ENCODE measurements at places on chromosomes 1 and 21.

DNA sequence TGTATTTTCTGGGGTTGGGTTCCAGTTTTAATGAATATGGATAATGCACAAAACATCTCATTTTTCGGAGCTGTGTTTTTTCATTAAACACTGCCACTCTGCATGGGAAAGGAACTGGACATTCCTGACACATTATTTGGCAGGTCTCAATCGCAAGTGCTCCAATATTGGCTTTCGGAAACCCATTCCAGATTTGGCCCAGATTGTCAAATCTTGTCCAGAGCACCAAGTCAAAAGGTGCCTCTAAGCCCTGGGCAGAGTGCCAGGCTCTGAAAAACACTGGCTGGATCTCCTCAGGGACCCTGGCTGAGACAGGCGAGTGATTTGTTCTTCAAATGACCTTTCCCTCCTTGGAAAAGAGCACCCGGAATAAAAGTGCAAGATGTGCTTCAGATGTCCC, 68.4 kb upstream of the MRPS6 start:
- no peak for DNase-seq

GRCh38 chr1:5479876-5480646, 512.2 kb downstream of the NPHP4 start:
- DNase-seq = no peak

- no peak for DNase-seq
Observed at GRCh38 chr1:235127732-235128455, 743 bp downstream of the TOMM20 start.

- DNase-seq = no peak
Observed at GRCh38 chr1:54080598-54081049, 27.2 kb downstream of the TCEANC2 start.

DNA sequence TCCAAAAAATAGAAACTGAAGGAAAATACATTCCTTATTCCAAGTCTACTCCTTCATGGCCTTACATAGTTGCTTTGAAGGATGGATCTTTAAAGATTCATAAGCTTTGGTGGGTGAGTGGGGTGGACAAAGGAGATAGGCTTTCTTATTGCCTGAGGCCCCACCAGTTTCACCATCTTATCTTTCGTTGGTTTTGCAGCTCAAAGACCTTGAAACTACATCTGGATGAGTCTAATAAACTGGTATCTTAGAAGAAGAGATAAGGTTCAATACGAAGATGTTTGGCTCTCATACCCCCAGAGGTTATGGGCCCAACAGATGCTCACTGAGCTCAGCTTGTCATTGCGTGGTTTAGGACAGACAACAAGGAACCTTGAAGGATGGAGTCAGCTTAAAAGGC, 201.5 kb downstream of the HS2ST1 start:
- no peak for DNase-seq

DNA sequence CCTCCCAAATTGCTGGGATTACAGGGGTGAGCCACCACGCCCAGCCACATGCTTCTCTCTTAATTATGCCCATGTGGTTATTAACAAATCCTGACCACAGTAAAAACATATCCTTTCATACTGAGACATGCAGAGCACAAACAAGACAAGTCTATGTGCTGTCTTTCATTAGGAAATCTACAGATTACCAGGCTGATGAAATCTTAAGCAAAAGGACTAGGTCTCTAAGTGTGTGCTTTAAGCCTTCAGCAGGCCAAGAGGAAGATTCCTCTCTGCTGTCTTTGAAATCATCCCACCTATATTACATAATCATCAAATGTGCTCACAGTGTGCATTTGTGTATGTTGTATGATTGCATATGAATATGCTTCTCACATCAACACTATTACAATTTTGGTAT, 419.3 kb downstream of the KCTD3 start:
- no peak for DNase-seq

GRCh38 chr1:93810316-93810715, 68.7 kb downstream of the DNTTIP2 start:
- DNase-seq = no peak

- DNase-seq = no peak
Observed at GRCh38 chr1:235060607-235061470, 67.8 kb downstream of the TOMM20 start.

GRCh38 chr1:197152662-197153061, 6.2 kb upstream of the ASPM start:
- no peak for DNase-seq

DNA sequence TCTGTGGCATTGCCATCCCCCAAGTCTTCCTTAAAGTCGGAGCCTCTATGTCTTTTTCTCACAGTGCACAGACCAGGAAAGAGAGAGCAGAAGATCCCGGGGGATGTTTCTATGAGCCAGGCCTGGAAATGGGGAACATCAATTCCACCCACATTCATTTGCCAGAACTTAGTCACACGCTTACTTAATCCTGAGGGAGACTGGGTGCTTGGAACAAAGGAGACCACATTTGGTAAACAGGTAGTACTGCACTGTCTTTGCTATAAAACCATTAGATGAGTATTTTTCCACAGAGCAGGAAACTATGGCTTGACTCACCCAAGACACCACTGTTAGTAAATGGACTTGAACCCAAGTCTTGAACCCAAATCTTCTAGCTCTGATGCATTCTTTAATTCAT, 60.7 kb upstream of the CTTNBP2NL start:
- no peak for DNase-seq

DNA sequence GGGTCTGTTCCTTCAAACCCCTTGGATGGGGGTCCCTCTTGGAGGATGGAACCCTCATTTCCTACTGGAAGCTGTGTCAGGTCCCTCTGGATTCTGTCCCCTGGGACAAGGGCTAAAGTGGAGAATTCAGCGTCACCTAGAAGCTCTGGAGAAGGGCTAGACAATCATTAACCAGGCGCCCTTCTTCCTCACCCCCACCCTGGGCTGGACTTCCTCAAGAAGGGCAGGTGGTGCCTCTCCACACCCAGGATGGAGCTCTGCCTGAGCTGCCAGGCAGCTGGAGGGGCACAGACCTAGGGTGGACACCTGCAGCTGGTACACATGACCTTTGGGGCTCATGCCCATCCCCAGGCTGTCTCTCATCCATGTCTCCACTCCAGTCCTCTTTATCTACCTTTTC, 3.6 kb downstream of the CELF3 start:
- DNase-seq = no peak

DNA sequence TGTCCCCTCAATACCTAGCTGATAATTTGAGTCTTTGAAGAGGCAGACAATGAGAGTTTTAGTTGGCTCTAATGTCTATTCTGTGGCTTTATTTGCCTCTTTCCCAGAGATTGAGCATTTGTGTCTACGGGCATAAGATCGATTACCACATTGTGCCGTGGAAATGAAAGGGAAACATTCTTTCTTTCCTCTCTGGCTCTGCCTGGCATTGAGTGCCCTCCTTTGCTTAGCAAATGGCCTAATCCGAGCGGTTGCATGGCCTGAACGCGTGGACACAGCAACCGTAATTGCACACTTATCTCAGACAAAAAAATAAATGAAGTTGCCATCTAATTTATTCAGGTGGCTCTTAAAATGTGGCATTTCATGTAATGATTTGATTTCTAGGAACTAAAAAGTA, 247.9 kb downstream of the ADGRL2 start:
- DNase-seq = no peak

GRCh38 chr1:30877205-30877912, 31.2 kb downstream of the SDC3 start:
- DNase-seq = no peak

DNA sequence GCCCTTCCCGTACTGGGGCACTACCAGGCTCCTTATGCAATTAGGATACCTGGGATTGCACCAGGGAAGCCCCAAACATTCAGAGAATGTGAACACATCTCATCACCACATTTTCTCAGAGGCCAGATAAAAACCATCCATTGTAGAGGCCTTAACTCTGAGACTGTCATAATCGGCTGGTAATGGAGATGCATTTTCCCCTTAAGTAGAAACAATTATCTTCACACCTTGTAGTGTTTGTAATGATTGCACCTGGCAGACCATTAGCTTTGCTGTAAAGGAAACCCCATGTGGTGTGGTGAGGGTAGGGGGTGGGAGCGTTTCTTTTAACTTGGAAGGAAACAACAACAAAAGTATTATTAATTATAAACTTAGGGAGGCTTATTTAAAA, 90.0 kb upstream of the TLR5 start:
- DNase-seq = no peak

- no peak for DNase-seq
Observed at GRCh38 chr21:44706706-44707581, 4.4 kb downstream of the TSPEAR start.

GRCh38 chr1:178019622-178020021, 49.8 kb upstream of the SEC16B start:
- DNase-seq = no peak

DNA sequence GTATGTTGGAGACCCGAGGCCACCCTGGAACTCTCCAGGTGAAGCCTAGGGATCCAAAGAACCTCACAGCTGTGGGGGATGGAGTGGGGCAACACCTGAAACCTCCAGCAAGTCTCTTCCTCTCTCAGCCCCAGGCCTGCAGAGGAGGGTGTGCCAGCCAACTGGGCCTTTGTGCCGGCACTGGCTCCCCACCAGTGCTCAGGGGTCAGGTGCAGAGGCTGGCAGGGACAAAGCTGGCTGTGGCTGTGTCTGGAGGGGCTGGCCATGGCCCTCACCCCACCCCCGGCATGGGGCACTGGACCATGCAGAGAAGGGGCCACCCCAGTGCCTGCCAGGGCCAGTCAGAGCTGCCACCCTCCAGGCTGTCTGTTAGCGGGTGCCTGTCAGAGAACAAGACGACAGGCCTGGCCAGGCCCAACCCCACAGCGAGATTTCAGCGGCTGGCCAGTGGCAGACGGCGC, 3.9 kb downstream of the COL18A1 start:
- DNase-seq = no peak

DNA sequence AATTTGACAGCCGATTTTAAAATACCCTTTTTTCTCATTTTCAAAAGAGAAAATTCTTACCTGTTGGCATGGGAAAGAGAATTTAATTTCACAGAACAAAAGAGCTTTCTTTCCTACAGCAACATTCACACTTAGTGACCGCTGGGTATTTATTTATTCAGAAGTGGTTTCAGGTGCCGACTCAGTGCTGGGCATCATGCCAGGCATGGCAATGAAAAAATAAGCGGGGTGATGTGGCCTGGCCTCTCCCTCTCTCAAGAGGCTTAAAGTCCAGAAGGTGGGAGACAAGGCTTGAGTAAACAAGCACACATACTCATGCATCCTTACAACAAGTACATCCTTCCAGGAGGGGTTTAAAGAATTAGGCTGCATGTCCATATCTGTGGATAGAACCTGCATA, 4.1 kb upstream of the PCP4 start:
- no peak for DNase-seq

DNA sequence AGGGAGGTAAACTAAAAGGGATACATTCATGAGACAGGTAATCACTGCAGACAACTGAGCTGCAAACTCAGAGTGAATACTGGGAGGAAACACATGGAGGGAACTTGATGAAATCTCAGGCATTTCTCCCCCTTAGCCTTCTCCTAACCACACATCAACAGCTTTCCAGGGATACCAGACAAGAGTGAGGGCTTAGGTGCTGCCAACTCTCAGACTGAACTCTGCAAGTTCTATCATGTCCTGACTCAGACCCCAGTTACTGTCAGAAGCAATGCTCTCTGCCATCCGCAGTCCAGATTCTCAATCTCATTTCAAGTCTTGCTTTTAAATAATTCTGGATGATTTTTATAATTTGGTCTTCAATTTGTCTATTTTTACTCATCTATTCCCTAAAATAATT, 267.3 kb downstream of the LTN1 start:
- no peak for DNase-seq

- no peak for DNase-seq
Observed at GRCh38 chr1:70966018-70966638, 81.5 kb downstream of the PTGER3 start.

DNA sequence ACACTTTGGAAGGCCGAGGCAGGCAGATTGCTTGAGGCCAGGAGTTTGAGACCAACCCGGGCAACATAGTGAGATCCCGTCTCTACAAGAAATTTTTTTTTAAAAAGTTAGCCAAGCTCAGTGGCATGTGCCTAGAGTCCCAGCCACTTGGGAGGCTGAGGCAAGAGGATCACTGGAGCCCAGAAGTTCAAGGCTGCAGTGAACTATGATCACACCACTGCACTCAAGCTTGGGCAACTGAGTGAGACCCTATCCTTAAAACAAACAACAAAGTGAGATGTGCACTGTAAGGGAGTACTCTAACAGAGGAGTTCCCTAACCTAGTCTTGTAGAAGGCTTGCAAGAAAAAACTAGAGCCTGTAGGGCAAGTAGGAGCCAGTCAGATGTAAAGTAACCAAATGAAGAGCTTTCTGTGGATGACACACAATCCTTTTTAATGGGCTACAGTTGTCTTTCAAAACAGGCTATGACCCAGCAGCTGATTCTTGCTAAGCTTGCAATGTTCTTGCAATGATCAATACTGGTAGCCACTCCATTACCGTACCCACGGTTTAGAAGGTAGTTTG, 38.0 kb upstream of the SRP9 start:
- no peak for DNase-seq

DNA sequence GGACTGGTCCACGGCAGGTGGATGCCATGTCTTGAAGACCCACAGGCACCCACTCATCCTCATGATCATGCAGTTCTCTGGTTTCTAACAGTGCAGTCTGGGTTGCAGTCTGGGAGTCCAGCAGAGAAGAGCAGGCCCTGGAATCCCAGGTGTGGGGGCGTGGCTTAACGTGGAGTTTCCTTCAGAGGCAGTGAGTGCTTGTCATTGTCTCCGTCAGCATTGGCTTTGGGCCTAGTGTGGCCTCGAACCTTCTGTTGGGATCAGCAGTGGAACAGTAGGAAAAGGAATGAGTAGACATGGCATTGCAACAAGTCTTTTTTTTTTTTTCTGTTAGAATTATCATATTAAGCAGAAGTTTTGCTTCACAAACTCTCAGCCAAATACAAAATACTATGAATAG, 12.8 kb downstream of the LGALS8 start:
- no peak for DNase-seq

GRCh38 chr1:206558794-206559671, 51.7 kb downstream of the RASSF5 start:
- DNase-seq = no peak

DNA sequence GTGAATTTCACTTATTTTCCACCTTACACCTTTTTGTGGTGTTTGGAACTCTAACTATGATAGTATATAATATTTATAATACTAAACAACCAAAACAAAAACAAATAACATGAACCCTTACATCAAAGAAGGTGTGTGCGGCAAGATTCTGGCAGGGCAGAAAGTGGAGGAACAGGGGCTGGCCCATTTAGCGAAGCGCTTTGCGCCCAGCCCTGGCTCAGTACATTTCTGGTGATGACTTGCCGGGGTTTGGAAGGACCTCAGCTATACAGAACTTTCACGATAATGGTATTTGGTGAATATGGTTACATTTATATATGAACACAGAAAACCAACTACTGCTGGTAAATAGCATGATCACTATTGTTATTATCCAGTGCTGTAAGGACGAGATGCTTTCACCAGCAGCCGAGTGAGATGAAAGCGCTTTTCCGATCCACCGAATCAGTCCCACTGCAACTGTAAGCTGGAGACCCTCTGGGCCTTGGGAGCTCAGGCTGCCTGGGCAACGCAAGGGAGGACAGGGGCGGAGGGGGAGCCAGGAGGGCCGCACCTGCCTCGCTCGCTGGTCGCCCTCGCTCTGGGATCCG, 63.9 kb downstream of the CD247 start:
- DNase-seq = no peak

GRCh38 chr21:21102896-21103295, 104.7 kb downstream of the NCAM2 start:
- no peak for DNase-seq
